ENCODE measurements at places on chromosomes 4 and X.

DNA sequence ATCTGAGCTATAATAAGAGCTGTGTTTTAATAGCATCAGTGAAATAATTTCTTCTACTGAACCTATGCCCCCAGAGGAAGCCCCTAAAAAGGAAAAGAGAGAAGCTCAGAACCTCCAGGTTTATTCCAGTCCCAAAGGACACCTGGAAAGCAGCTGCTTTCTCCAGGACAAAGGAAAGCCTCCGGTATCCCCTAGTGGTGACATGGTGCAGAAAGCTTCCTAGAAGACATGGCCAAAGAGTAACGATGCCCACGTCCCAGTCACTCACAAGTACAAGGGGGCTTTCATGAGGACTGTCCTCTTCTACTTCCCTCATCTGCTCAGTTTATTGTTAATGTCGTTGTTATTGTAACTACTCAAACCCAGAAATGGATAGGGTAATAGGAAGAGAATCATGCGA, 343.9 kb downstream of the UNC5C start:
- no peak for DNase-seq

GRCh38 chrX:24553011-24553410, 87.9 kb downstream of the PDK3 start:
- no peak for DNase-seq

DNA sequence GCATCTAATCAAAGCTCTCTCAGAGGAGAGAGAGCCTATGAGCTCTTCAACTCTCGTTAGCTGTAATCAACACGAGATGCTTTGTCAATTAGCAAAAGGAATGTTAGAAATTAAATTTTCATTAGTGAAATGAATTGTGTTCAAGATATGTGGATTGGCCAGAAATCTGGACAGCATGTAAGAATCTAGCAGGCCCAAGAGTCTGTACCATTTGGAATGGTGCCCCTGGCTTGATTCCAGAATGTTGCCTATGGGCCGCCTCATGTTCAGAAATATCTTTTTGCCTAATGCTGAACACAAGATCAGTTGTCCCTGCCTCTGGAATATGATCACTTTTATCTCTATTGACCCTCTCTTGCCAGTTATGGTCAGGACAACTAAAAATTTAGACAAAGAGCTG, 88.2 kb downstream of the RBM46 start:
- DNase-seq: no peak

- DNase-seq: no peak
These were observed 2394.2 kb upstream of the AGA start for GRCh38 chr4:179836179-179837075.

GRCh38 chr4:169383724-169384123, 113.0 kb upstream of the SH3RF1 start:
- DNase-seq: no peak

- DNase-seq: peak; percentile 60
These were observed 17.1 kb downstream of the USP46 start for GRCh38 chr4:52641854-52642563.

GRCh38 chrX:140206657-140207056, 241.3 kb upstream of the CXorf66 start:
- DNase-seq: no peak

GRCh38 chr4:67158666-67159065, 386.6 kb downstream of the CENPC start:
- no peak for DNase-seq

DNA sequence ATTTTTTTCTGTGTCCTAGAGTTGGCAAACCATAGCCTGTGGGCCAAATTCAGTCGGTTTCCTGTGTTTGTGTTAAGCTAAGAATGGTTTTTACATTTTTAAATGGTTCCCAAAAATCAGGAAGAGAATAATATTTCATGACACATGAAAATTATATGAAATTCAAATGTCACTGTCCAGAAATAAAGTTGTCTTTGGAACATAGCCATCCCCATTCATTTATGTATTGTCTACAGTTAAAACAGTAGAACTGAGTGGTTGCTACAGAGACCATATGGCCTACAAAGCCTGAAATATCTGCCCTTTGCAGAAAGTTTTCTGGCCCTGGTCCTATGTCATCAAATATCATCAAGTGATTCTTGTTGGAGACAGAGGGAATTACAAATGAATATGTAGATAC, 15.5 kb downstream of the FRMPD4 start:
- DNase-seq: no peak

DNA sequence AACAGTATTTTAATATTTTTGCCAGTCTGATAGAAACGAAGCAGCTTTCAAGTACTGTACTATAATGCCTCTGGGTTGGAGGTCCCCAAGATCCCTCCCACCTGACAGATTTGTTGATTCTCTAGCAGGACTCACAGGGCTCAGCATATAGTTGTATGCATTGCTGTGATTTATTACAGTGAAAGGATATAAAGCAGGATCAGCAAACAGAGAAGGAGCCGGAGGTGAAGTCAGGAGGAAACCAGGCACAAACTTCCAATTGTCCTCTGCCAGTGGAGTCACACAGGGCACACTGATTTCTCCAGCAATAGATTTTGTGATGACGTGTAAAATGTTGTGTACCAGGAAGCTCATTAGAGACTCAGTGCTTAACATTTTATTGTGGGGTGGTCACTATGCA, 19.0 kb downstream of the USP53 start:
- no peak for DNase-seq

DNA sequence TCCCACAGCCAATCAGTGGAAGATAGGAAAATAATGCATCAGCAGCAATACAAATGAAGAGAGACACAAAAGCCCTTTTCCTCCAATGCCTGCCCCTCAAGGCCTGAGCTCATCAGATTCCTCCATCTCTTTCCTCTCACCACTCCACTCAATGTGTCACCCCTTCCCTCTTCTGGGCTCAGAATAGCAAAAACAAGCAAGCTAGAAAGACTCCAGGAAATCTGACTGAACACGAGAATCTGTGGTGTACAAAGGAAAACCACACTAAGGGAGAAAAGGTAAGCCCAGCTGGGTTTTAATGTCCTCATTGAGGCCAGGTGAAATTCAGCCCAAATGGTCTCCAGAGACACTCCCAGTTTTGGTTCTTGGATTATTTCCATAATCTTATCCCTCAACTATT, 46.3 kb downstream of the ARHGEF9 start:
- DNase-seq: no peak

GRCh38 chrX:96430756-96431455, 253.7 kb upstream of the DIAPH2 start:
- no peak for DNase-seq

DNA sequence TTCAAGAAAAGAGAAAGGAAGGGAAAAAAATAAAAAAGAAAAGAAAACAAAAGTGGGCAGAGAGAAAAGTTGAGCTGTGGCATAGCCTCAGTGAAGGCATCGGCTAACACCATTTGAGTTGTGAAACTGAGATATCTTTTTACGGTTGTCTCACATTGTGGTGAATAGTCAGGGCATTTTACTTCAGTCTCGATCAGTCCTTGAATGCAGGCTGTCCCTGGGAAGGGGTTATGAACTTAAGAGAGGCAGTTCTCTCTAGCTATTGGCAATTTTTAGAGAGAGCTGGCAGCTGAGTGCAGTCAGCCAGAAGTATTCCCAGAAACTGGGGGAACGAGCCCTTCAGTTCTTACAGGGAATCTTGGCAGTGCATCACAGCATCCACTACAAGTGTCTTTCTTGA, 93.5 kb upstream of the SLC6A14 start:
- no peak for DNase-seq

- DNase-seq: no peak
These were observed 2.8 kb downstream of the SOD3 start for GRCh38 chr4:24798036-24798610.

DNA sequence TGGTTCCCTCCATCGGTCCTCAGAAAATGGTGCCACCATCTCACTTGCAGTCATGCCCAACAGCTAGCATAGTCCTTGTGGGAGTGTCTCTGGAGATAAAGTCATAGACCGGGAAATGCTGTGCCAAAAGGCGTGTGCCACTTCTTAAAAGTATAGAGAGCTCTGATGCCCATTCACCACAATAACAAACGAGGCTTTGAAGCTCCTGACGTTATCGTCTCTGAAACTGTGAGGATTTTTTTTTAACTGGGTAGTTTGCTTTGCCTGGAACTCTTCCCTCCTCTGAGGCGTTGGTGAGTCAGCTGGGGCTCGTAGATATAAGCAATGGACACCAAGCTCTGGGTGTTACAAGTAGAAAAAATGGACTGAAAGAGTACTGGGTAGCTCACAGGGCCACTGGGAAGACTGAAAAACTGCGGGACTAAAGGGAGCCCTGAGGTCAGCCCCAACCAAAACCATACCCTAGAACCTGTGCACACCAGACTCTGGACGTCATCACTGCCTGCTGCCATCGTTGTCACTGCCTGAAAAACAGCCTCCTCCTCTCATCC, 89.4 kb upstream of the TRIM2 start:
- no peak for DNase-seq

DNA sequence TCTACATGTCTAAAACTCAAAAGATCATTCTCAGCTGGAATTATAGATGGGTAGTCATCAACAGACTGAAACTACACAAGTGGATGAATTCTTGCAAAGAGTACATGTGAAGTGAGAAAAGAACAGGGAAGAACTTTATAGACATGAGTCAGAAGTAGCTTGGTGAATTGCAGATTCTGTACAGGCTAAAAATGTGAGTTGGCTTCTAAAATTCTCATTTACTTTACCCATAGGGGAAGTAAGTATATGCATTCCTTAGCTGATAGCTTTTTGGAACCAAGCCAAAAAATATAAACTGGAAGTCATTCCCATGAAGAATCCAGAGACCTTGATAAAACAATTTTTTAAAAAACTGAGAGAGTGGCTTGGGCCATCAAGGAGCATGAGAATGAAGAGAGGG, 584.2 kb upstream of the FTHL17 start:
- DNase-seq: no peak

DNA sequence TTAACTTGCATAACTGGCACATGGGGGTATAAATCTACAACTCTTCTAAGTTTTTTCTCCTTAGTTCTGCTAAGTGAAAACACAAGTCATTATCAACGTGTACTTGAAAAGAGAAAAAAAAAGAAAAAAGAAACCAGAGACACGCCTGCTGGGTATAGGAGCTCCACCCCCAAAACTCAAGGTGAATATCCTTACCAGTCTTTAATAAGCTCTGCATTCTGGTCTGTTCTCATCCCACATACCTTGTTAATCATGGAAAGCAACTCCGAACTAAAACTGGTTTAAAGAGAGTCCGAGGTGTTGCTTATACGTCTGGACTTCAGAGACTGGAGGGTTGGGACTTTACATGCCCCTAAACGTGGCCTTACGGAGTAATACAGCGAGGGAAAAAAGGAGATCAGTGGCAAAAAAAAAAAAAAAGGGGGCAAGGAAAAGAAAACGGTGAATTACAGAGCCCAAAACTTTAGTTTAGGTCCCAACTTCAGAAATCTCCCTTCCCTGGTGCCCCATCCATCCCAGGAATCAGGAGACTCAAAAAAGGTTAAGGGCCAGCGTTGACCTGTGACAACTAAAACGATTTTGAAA, 1.0 kb downstream of the PGRMC2 start:
- peak; percentile 29 for DNase-seq

GRCh38 chr4:20878806-20879205, 178.5 kb downstream of the PACRGL start:
- DNase-seq: no peak

DNA sequence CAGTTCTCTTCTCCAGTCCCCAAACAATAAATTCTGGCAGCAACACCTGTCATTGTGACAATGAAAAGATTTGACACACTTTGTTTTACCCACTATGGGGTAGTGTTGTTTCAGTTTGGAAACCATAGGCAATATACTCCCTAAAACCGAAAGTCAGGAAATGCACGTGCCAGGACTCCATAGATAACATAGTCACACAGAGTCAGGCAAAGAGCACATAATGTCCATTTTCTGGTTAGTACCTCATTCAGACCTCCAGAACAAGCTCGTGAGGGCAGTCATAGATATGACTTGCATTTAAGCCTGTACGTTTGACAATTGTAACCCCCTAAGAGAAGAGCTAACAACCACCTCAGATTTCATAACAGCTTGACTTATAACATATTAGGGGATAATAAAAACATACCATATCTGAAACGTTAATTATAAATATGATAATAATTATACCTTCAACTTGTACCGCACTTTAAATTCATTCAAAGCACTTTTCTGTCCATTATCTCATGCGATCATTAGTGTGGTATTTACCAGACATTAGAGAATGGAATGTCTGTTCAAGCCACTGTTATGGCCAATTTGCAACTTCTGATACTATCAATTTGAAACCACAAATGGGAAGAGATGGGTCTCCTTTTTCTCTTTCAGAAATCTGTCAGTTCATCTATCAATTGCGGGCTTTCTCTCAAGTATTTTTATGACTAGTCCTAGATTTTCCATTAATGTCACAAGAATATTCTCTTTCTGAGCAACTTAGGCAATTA, 147.4 kb downstream of the LDB2 start:
- no peak for DNase-seq

- no peak for DNase-seq
These were observed 20.5 kb downstream of the SLC25A5 start for GRCh38 chrX:119488749-119489148.

DNA sequence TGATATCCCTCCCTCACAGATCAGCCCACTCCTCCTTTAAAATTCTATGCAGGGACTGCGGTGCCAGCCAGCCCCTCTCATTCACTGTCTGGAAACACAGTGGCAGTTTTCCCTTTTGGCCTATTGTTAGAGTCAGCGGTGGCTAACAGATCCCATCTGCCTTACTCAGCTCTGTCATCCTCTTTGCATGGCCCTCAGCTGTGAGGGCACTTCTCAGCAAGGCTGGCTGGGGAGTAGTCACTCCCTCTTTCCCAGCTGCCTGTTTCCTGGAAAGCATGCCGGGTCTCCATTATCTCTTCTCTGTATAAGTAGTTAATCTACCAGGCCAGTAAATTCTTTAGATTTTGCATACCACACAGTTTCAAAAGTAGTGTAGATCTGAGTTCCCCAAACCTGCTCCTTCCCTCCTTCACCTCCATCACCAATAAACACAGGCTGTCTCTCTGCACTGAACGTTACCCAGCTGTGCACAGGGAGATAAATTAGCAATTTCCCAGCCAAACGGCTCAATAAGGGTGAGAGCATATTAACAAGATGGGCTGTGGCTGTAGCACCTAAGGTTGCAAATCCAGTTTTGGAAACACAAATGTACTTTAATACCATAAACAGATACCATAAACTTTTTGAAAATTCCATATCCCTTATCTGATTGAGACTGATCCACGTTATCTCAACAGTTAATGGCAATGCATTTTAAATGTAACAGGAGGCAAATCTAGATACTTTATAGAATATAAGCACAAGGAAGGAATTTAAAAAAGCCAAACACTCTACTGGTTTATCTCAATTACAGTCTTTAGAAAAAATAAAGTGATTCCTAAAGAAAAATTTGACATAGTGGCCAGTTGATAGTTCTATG, 229.3 kb downstream of the ANKRD50 start:
- no peak for DNase-seq
